CD4-positive, alpha-beta T cell treated with Interleukin-6 for 4 hours (primary cell): ENCODE measurements at places on chromosomes 2 and 18.

DNA sequence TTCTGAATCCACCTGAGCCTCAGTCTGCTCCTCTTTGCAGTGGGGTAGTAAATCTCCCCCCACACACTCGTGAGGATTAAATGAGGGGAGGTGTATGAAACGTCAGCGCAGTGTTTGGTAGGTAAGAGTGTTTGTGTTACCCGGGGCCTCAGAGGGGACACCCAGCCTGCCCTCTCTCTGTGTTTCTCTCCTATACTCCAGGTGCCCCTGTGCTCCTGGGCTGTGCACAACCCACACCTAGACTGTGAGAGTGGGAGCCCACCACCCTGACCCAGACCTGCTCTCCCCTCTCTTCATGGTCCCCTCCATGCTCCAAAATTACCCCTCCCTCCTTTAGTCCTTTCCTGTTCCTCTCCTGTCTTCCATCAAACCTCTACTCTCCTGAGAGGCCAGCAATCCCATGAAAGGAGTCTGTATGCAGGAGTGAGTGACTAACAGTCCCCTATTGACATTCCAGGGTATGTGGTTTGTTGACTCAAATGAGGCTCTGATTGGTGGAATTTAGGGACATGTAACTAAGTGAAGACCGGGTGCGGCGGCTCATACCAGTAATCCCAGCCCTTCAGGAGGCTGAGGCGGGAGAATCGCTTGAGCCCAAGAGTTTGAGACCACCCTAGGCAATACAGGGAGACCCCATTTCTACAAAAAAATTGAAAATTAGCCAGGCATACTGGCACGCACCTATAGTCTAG lies 10.4 kb downstream of the CIB4 start:
- DNase-seq: no peak

DNA sequence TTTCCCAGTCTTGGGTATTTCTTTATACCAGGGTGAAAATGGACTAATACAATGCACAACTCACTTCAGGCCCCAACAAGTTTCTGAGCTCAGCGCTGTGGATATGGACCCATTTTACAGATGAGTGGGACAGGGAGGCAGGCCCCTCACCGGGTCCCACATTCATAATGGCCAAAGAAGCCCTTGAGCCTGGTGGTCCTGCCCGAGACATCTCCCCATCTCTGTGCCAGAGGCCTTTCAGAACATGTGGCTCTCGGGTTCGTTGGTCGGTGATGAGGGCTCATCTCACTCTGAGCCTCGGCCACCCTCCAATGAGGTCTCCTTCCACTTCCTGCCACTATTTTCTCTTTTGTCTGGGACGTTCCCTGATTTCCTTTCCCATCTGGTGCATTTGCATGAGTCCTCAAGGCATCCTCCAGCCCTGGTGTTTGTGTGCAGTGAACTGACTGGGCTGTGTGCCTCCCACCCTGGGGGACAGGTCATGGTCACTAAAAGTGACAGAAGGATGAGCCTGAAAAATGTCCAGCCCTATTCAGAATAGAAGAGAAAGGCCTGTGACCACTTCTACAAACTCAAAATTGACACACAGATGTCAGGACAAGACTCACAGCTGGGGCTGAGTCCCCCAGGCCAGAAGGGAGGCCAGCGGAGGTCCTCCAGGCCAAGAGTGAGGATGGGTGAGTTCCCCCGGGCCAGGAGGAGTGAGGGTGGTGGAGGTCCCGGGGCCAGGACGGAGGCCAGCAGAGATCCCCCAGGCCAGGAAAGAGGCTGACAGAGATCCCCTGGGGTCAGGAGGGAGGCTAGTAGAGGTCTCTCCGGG lies 134.5 kb downstream of the PTGR3 start:
- no peak for DNase-seq

GRCh38 chr18:10374195-10374594 lies 80.2 kb upstream of the APCDD1 start:
- DNase-seq: no peak

DNA sequence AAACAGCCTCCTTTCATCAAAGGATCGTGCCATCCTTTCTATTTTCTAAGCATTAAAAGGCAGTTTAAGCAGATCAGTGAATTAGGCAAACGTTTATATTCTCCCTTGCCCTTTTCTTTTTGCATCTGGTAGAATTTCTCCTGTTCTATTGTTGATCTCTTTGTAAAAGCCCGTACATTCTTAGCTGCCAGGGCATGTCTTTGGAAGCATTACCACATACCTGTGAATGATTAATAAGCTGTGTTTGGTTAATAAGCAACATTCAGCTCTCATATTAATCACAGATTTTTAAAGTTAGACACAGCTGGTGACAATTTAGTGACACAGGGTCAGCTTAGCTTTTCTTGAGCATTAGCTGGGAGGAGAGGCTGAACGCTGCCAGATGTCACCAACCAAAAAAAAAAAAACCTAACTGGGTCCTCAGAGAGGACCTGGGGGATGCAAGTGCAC lies 33.8 kb upstream of the CYP1B1 start:
- DNase-seq: no peak

- no peak for DNase-seq
Measured at GRCh38 chr2:118942031-118942430, at the start of gene MARCO. Gene MARCO (plus strand): TSS chr2:118942194. CDS start chr2:118942301, 107 bp downstream.

GRCh38 chr2:183267148-183267827 lies 143.0 kb downstream of the NUP35 start:
- DNase-seq: no peak
